ENCODE measurements at places on chromosomes 12 and 14.

- no peak for DNase-seq
Observed at GRCh38 chr12:89983622-89984021, 275.0 kb upstream of the ATP2B1 start.

DNA sequence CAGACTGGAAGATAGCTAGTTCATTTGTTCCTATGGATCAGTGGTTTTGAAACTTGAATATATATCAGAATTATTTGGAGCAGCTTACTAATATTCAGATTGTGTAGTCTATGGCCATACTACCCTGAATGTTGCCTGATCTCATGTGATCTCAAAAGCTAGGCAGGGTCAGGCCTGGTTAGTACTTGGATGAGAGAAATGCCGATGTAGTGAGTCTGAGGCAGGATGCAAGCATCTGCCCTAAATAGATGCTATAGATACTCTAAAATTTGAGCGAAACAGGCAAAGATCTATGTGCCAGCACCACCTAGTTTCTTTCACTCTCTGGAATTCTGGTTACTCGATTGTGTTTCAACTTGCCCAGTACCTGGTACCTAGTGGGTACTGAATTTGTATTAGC lies 40.9 kb downstream of the FRMD6 start:
- DNase-seq, result no peak

DNA sequence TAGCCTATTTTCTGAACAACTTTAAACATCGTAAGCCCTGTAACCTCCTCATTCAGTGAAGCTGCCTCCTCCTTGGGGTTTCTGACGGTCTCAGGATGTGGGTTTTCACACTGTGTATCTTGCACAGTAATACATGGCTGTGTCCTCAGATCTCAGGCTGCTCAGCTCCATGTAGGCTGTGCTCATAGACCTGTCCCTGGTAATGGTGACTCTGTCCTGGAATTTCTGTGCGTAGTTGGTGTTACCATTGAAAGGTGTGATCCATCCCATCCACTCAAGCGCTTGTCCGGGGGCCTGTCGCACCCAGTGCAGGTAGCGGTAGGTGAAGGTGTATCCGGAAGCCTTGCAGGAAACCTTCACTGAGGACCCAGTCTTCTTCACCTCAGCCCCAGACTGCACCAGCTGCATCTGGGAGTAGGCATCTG lies 980.5 kb downstream of the TMEM121 start:
- peak; percentile 75 for DNase-seq

- DNase-seq, result no peak
Observed at GRCh38 chr14:101130861-101131260, 227.3 kb upstream of the RTL1 start.

DNA sequence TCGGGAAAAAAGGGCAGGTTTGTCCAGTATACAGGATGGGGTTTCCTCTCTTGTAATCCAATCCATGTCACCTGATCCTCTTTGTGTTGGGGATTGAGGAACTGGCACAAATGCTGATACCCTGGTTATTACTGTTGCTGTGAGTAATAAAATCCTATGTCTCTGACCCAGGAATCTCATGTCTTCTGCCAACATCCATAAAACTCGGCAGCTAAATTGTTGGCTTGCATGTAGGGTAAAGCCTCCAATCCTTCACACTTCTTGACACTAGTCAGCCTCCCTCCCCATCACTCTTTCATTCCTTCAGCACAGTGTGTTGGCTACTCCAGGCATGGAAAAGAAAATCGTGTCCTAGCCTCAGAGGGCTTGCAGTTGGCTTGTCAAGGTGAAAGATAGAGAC lies 9.2 kb upstream of the NOS1 start:
- no peak for DNase-seq

DNA sequence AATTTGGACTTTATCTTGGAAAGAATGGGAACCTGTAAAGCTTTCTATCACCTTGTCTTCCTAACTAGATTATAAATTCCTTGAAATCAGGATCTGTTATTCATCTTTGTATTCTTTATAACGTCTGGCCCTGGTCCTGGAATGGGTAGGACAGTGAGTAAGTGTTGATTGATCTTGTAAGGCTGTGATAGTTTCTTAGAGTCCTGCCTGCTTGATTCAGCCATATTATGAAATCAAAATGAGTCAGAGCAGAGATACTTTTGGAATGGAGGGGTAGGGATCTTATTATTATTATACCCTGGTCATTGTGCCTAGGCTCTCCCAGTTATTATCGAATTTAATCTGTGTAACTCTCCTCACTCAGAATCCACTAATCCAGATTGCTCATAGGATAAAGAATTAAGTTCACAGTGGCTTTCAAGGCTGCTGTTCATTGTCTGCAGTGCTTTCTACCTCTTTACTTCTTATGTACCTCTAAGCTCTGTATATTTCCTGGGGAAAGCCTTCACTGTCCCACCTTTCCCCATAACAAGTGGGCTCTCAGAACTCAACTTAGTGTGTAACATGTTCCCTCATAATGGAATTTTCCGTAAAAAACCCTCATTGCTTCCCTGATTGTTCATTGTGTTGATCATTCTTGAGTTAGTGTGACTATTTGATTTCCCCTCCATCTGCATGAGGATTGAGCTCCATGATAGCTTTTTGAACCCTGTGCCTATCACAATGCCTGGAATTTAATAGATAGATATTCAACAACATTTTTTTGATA lies 93.3 kb downstream of the DAAM1 start:
- DNase-seq, result no peak

GRCh38 chr14:30142216-30142615 lies 214.6 kb upstream of the PRKD1 start:
- DNase-seq, result no peak

GRCh38 chr14:91246051-91246852 lies 1.7 kb upstream of the GPR68 start:
- peak; percentile 67 for DNase-seq

- no peak for DNase-seq
Observed at GRCh38 chr14:88990856-88991255, 166.4 kb downstream of the TTC8 start.

- no peak for DNase-seq
Observed at GRCh38 chr14:66133666-66134065, 352.5 kb upstream of the CCDC196 start.

DNA sequence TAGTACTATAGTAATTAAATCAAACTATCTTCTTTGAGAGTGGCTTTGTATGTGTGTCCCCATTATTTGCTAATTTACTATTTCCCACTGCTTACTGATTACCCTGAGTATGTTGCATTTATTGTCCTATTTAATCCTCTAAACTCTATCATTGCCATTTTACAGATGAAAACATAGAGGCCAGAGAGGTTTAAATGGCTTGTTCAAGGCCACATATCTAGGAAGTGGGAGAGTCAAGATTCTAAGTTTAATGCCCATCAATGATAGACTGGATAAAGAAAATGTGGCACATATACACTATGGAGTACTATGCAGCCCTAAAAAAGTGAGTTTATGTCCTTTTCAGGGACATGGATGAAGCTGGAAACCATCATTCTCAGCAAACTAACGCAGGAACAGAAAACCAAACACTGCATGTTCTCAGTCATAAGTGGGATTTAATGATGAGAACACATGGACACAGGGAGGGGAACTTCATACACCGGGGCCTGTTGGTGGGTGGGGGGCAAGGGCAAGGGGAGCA lies 419.7 kb downstream of the ZFP36L1 start:
- no peak for DNase-seq

DNA sequence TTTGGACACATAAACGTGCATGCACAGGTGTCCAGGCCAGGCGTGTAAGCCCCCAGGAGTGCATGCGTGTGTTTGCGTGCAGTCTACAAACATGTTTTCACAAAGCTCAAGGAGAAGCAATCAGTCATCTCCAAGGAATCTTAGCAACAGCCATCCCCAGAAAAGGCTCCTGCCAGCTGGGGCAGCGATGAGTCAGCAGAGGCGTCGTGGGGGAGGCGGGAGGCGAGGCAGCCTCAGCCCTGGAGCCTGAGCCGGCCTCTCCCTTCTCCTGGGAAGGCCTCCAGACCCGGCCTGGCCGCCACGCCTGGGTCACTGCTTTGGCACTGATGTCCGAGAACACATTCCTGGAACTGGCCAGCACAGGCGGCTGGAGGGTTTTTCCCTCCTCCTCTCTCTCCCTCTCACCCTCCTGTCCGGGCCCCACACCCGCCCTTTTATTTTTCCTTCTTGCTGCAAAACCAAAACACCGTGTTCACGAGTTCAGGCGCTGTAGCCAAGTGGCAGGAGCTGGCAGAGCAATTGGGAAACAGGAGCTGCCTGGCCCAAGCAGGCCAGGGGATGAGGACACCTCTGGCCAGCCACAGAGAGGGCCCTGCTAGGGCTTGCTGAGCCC lies 92.7 kb downstream of the LRRC74A start:
- no peak for DNase-seq

- DNase-seq, result no peak
Observed at GRCh38 chr12:39343665-39344064, 99.3 kb downstream of the KIF21A start.

DNA sequence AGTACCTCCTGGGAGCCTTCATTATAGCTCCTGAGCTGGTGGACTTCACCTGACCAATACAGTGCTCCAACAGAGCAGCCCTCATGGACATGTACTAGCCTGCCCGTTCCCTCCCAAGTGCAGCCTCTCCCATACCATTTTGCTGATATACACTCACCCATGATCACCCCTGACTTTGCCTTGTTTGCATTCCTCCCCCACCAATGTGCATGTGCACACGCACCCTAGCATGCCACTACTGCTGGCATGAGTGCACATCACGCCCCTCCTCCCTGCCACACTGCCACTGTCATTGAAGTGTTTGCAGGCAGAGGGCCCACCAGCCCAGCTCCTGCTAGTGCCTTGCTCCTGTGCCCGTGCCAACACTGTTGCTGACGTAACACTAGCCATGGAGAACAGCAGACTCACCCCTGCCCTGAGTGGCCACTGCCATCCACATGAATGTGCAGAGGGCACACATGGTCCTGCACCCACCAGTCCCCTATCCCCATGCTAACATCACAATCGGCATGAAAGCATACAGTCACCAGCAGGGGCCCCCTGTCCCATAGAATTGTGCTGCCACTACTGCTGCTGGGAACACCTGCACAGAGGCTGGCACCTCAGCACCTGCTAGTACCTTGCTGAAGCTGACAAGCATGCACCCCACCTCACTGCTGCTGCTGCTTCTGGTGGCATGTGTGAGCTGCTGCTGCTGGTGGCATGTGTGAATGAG lies 110.3 kb downstream of the SINHCAF start:
- DNase-seq, result no peak

- no peak for DNase-seq
Observed at GRCh38 chr14:57999471-57999870, 133.6 kb upstream of the SLC35F4 start.

GRCh38 chr12:28360253-28360652 lies 170.0 kb downstream of the CCDC91 start:
- DNase-seq, result no peak

GRCh38 chr14:99699085-99699760 lies 15.1 kb downstream of the CYP46A1 start:
- DNase-seq, result no peak

DNA sequence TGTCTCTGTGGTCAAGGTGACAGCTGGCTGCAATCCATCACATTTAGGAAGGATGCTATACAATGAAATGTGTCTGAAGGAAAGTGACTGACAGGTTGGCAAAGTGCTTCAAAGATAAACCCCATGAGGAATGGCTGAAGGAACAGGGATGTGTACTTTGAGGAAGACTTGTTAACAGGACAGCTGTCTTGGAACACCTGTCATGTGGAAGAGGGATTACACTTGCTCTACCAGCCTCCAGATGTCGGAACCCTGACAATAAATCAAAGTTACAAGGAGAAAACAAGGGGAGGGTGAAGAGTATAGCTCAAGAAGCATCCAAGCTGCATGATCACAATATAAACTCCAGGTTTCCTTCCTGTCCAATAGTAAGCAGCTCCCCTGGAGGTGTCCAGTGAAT lies 147.8 kb upstream of the TMCC3 start:
- DNase-seq, result no peak

GRCh38 chr14:73173092-73173735 lies 36.9 kb downstream of the PSEN1 start:
- peak; percentile 8 for DNase-seq

DNA sequence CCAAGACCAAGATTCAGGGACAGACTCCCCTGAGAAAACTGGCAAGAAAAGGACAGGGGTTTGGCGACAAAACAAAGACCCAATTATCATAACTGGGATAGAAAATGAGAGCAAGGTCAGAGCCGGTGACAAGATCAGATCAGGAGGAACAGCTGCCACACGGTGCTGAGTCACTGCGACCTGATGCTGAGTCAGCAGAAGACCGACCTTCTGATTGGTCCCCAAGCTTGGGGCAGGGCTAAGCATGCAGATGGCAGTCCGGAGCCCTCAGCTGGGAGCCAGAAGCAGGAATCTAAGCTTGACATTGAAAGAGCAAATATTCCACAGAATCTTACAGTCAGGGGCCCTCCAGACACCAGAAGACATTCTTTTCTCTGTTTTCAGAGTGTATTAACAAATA lies 19.1 kb upstream of the ARMH4 start:
- DNase-seq, result no peak

- DNase-seq, result peak; percentile 75
Observed at GRCh38 chr12:50074936-50075807, 10.0 kb upstream of the SMARCD1 start.

GRCh38 chr12:90048918-90049317 lies 340.3 kb upstream of the ATP2B1 start:
- no peak for DNase-seq

DNA sequence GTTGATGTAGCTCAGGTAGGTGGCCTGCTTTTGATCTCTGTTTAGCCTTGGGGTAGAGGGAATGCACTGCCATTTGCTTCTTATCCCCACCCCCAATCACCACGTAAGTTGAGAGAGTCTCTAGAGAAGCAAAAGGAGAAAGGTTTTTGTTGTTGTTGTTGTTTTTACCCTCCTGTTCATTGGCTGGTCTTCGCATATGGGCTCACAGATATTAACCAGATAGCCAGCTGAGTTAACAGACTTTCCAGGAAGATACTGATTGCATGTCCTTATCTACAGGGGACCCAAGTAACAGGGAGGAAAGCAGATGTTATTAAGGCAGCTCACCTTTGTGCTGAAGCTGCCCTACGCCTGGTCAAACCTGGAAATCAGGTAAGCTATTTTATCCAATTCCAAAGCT lies 2.9 kb downstream of the PA2G4 start:
- DNase-seq, result no peak

- no peak for DNase-seq
Observed at GRCh38 chr12:120925740-120926563, 21.8 kb upstream of the SPPL3 start.

GRCh38 chr14:103546652-103547454 lies 15.6 kb downstream of the BAG5 start:
- peak; percentile 84 for DNase-seq

DNA sequence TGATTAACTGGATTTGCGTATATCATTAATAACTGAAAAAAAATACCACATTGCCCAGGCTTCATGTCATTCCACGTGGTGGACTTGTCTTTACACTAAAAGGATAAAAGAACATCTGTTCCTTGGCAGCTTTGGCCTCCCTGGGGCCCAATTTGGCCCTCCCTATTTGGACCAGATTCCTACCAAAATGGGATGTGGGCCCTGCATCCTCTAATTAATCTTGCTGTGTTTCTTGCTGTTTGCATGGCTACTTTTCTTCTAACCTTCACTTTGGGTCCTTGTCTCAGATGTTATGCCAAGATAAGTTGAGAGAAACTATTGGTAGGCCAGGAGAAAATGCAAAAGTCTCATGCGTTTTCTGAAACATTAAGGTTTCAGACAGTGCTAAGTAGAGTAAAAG lies 57.5 kb downstream of the PTHLH start:
- DNase-seq, result no peak

- DNase-seq, result no peak
Observed at GRCh38 chr12:28966046-28966780, 182.9 kb upstream of the FAR2 start.

Data from naive thymus-derived CD8-positive, alpha-beta T cell (primary cell).